ENCODE measurements at places on chromosomes 5 and 9. TPM values are rescaled to one million over a fixed set of nuclear protein-coding genes. Genes with fewer than 3 reads are reported as not detected.

The C9orf153 gene
- not detected for total RNA-seq

The IGIP gene
- 2.2 TPM for total RNA-seq

The LIX1 gene
- total RNA-seq, result not detected

The PLAC8L1 gene
- total RNA-seq, result not detected

The PCDHA6 gene
- 0.27 TPM for total RNA-seq

The TPM2 gene
- total RNA-seq, result 13.4 TPM

The MYMK gene
- not detected for total RNA-seq

The PPP3R2 gene
- not detected for total RNA-seq

The FAM78A gene
- total RNA-seq, result 2.2 TPM

The KIAA1958 gene
- total RNA-seq, result 0.25 TPM

The CCNO gene
- 0.13 TPM for total RNA-seq

The NMUR2 gene
- not detected for total RNA-seq

The ARID3C gene
- not detected for total RNA-seq

The GLT6D1 gene
- not detected for total RNA-seq

The ANKS6 gene
- total RNA-seq, result 22.5 TPM

The MCC gene
- 23.8 TPM for total RNA-seq

The AGXT2 gene
- total RNA-seq, result not detected

The WNK2 gene
- not detected for total RNA-seq

The SLC9A3 gene
- 4.2 TPM for total RNA-seq

The ST8SIA4 gene
- 2.6 TPM for total RNA-seq

The FGD3 gene
- total RNA-seq, result not detected

The OSMR gene
- total RNA-seq, result 7.3 TPM
